ENCODE measurements at places on chromosomes 7 and 10. TPM values are rescaled to one million over a fixed set of nuclear protein-coding genes. Genes with fewer than 3 reads are reported as not detected.

Gene ITIH5
- not detected for total RNA-seq

Gene NDUFB2
- 214 TPM for total RNA-seq

Gene SPDYE2
- total RNA-seq, result not detected

Gene ADAM8
- total RNA-seq, result 70.1 TPM

Gene GSDME
- total RNA-seq, result 5.4 TPM

Gene KLF14
- not detected for total RNA-seq

Gene MYO1G
- total RNA-seq, result 316 TPM

Gene TMEM178B
- total RNA-seq, result 0.51 TPM

Gene PRRT4
- 0.27 TPM for total RNA-seq

Gene SPAG6
- total RNA-seq, result not detected

Gene OR6V1
- not detected for total RNA-seq

Gene LDB3
- total RNA-seq, result 0.04 TPM

Gene TSPAN12
- total RNA-seq, result not detected

Gene NKX2-3
- total RNA-seq, result not detected

Gene FAM237B
- total RNA-seq, result not detected

Gene SFR1
- 15.2 TPM for total RNA-seq

Gene ASAH2B
- total RNA-seq, result 8.8 TPM

Gene ASZ1
- not detected for total RNA-seq

Gene EBLN1
- total RNA-seq, result not detected

Gene CHAT
- total RNA-seq, result not detected

Gene BTBD16
- total RNA-seq, result not detected

Gene PRKCQ
- 44.8 TPM for total RNA-seq

Gene RNF148
- not detected for total RNA-seq

Gene OR2A42
- not detected for total RNA-seq

Gene PRTFDC1
- total RNA-seq, result 1.7 TPM

Gene ASAH2
- 4.8 TPM for total RNA-seq

Gene AKR1D1
- total RNA-seq, result not detected

Gene ATOH7
- total RNA-seq, result not detected

Gene TMEM139
- 0.80 TPM for total RNA-seq

Gene FASTK
- total RNA-seq, result 78.3 TPM

Gene GIMAP1
- total RNA-seq, result 3.6 TPM

Gene GPR15LG
- total RNA-seq, result not detected

Gene WASHC2C
- 21.9 TPM for total RNA-seq

Gene AGAP6
- total RNA-seq, result 15.3 TPM

Gene CLRN3
- not detected for total RNA-seq

Gene DPP6
- not detected for total RNA-seq

Gene MAD1L1
- total RNA-seq, result 40.8 TPM

Gene HABP2
- not detected for total RNA-seq

Gene RARRES2
- total RNA-seq, result not detected

Gene IKZF1
- 236 TPM for total RNA-seq

Gene ITPRIP
- total RNA-seq, result 16.1 TPM

Gene NUDT13
- total RNA-seq, result 1.3 TPM

Gene ZNF425
- total RNA-seq, result 0.99 TPM

Gene COL26A1
- total RNA-seq, result not detected

Gene GPR141
- not detected for total RNA-seq

Gene TMEM60
- total RNA-seq, result 8.2 TPM

Gene NEUROG3
- total RNA-seq, result not detected

Gene PLPP4
- not detected for total RNA-seq

Gene ADRB1
- total RNA-seq, result 0.88 TPM
